AG09309 (cell line): ENCODE measurements at places on chromosomes 7 and 10.

DNA sequence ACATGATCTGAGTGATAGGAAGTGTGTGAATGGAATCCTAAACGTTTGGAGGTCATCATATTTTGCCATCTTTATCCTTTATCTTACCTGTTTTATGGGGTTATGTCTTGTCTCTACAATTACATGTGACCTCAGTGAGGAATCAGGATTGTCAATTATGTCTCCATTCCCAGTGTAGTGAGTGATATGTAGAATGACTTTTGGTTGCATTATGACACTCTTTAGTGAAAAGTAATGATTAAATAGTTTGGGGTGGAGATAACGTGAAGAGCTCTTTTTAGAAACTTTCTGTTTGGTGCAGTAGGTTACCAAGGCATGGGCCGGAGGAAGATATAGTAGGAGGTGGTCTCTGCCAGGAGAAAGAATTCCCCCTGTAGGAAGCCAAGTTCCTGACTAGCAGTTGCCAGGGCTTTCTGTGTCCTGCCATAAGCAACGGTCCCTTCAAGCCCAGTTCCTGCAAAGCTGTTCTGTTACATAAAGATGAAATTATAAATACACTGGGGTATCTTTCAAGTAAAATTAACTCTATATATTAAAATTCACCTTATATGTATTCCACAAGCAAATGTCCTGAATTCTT, 228.2 kb downstream of the NSUN6 start:
- DNase-seq: no peak

GRCh38 chr10:16646181-16647059, 124.7 kb upstream of the C1QL3 start:
- DNase-seq: no peak

- no peak for DNase-seq
Measured at GRCh38 chr7:55149001-55149400, 130.2 kb downstream of the EGFR start.

DNA sequence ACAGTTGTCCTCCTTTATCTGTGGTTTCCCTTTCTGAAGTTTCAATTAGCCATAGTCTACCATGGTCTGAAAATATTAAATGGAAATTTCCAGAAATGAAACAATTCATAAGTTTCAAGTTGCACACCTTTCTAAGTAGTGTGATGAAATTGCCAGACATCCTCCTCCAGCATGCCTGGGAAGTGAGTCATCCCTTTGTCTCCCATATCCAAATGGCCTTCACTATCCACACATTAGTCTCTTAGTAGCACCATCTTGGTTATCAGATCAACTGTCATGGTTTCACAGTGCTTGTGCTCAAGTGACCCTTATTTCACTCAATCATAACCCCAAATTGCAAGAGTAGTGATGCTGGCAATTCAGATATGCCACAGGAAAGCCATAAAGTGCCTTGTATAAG, 83.4 kb upstream of the PPP1R9A start:
- peak; percentile 2 for DNase-seq

DNA sequence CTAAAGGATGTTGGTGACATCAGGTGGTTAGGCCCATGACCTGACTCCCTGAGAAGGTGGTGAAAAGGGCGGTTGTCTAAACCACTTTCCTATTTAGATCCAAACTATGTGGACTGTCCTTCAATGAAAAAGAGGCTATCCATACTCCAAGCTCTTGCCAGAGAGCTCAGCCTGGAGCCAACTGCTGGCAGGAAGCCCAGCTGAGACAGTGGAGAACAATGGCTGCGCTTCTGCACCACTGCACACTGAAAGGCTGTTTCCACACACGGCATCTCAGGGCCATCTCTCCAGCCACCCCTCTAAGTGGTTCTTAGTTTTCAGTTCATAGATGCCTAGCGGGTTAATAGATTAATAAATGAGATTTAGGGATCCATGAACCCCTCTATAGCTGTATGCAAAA, 488.8 kb upstream of the ZMIZ1 start:
- DNase-seq: no peak

DNA sequence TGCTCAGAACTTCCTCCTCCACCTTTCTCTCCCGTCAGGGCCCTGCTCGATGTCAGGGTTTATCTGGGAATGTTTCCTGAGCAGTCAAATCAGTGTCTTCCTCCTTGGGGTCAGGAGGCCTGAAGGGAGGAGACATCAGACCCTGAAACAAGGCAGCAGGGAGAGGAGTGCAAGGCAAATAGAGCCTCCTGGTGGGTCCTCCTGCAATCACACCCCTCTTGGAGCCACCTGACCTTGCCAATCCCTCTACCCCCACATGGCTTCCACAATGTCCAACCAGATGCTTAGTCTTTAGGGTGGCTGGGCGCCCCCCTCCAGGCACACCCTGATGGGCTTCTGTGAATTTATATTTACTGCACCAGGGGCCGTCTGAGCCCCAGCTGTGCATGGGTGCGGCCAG, 12.2 kb downstream of the GPR26 start:
- no peak for DNase-seq

DNA sequence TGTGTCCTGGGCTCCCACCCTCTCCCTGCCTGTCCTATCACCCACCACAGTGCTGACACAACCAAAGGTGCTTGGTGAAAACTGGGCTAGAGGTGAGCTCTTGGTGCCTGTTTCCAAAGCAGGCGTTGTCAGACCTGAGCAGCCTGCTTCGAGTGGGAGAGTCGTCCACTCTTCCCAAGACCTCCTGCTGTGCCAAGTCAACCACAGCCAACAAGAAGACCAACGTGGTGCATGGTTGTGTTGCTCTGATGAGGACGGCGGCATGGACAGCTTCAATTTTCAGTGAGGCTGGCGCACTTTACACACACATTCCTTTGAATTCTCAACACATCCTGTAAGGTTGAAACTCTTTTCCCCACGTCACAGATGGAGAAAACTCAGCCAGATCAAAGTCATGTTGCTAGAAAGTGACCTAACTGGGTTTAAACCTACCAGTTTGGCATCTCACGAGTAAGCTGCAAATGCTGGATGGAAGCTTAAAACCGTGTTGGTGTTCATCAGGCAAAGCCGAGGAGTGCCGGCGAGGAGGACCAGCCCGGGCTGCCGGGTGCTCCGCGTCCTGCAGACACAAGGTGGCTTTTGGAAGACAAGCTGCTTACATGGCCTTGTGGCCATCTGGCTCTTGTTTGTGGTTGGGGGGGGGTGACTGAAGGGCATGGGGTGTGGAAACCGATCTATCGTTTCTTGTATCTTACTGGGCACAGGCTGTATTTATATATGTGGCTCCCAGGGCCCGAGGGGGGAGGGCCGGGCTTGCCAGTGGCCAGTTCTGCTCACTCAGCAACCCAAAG, 39.3 kb downstream of the INSIG1 start:
- DNase-seq: no peak

DNA sequence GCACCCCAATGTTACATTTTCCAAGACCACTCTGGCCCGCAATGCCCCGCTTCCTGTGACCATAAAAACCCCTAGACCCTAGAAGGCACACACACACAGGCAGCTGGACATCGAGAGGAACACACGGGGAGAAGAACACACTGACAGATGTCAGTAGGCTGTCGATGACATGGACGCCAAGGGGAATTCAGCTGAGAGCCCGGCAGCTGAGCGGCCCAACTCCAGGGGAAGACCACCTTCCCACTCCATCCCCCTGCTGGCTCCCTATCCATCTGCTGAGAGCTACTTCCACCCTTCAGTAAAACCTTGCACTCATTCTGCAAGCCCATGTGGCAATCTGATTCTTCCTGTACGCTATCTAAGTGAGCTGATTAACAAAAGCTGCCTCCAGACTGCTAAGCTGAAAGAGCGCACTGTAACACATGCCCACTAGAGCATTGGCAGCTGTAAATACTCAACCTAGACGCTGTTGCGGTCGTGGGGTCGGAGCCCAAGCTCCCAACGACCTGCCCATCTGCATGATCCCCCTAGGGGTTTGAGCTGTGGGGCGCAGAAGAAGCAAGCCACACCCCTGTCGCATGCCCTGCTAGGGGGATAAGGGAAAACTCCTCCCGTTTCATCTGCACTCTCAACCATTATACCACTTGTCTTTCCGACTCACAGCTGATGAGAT, 843.6 kb upstream of the POT1 start:
- no peak for DNase-seq

DNA sequence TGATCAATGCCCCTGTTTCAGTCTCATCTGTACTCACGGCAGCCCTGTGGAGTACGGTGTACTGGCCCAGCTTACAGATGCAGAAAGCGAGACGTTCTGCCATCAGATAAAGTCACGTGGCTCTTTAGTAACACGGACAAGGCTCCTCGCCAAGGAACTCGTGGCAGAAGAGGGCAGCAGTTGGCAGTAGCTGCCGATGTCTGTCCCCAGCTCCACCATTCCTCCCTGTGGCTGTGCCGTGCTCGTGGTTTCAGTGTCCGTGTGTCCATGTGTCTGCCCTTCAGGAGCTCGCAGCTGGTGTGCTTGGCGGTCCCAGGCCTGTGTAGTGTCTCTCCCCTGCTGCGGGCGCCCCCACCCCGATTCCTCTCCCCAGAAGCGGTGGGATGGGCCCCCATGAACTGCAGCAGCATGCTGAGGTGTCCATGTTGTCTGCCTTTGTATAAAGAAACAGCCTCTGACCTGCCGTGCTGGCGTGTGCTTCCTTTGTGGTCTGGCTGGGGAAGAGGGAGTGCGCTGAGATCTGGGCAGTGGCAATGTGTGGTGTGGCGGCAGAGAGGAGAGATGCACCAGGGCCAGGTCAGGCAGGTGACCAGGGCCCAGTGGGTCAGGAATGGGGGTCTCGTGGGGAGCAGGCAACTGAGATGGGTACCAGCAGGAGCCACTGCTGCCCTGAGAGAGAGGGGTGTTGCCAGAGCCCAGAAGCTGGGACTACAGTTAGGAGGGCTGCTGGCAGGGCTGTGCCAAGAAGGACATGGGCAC, 9.8 kb downstream of the RHBDD2 start:
- DNase-seq: no peak

DNA sequence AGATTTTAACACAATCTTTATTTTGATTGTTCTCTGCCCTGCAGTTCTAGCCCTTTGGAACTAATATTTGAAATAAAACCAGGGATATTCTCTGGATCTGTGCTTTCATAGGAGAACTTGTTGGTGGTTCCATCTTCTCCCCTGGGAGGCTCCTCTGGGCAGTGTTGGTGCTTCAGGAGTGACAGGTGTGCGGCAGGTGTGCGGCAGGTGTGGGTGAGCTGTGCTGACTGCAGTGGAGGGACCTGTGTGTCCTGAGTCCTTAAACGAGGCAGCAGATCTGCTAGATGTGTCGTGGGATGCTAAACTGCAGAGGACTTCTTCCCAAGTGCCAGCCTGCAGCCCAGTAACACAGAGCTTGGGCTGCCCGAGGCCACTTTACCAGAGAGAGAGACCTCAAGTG, 98.4 kb downstream of the LYZL1 start:
- DNase-seq: no peak

DNA sequence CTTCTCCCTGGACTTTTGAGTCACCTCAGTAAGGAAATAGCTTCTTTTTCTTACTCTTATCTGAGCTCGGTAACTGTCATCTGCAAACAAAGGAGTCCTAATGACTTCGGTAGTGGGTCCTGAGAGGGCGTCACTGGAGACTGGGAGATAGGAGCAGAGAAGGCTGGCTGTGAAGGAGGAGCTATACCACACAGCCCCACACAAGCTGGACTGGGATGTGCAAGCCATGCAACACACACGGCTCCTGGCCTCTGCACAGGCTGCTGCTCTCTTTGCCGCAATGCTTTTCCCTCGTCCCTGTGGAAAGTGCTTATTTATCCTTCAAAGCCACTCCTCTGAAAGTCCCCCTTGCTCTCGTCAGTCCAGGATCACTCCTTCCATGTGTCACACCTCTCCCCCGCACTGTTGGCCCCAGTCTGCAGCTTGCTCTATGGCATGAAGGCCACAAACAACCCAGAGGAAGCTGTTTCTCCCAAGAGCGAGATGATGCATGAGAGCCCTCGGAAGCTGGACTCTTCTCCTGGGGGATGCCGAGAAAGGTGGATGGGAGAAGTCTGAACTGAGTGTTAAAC, 14.9 kb downstream of the TMEM273 start:
- no peak for DNase-seq

- DNase-seq: no peak
Measured at GRCh38 chr7:121558288-121558687, 162.2 kb upstream of the FAM3C start.

GRCh38 chr10:43086321-43086942, 9.6 kb downstream of the RET start:
- no peak for DNase-seq

- DNase-seq: no peak
Measured at GRCh38 chr10:68829521-68829920, 2.2 kb downstream of the STOX1 start.

DNA sequence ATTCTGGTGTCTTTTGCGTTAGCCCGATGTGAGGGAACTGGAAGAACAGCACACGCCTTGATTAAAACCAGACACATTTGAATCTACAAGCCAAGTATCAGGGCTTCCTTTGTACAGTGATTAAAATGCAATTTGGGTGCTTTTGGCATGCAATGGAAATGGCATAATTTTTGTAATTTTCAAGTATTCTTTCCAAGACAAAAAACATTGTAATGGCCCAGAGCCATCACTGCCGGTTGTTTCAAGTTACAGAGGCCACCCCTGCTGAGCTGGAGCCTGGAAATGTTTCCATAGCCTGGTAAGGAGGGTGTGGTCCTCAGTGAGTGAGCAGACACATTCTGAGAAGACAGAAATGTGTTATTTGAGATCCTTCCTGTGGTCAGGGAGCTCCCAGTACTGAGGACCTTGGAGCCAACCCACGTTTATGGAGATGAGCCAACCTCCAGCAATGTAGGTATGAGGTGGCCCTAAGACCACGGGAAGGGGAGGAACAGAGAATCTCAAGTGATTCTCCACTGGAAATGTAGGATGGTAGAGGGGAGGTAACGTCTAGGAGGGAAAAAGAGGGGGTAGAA, 20.9 kb downstream of the TEX36 start:
- DNase-seq: peak; percentile 93

DNA sequence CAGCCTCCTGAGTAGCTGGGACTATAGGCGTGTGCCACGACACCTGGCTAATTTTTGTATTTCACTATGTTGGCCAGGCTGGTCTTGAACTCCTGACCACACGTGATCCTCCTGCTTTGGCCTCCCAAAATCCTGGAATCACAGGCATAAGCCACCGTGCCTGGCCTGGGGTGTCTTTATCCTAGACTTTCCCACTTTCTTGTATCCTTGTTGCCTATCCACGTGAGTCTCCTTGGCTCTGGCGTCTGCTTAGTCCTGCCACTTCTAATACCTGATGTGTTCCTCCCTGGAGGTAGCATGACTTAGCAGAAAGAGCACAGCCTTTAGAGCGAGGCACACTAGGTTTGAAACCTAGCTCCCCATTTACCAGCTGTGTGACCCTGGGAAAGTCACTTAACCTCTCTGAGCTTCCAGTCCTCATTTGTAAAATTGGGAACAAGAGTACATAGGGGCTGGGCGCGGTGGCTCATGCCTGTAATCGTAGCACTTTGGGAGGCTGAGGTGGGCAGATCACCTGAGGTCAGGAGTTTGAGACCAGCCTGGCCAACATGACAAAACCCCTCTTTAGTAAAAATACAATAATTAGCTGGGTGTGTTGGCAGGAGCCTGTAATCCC, 344.6 kb downstream of the TYW1 start:
- DNase-seq: no peak
